NK-92 treated with Interleukin-12 subunit alpha and Interleukin-12 subunit beta, amount 100 ng/mL, for 24 hours (cell line): ENCODE measurements at places on chromosomes 12 and 14.

DNA sequence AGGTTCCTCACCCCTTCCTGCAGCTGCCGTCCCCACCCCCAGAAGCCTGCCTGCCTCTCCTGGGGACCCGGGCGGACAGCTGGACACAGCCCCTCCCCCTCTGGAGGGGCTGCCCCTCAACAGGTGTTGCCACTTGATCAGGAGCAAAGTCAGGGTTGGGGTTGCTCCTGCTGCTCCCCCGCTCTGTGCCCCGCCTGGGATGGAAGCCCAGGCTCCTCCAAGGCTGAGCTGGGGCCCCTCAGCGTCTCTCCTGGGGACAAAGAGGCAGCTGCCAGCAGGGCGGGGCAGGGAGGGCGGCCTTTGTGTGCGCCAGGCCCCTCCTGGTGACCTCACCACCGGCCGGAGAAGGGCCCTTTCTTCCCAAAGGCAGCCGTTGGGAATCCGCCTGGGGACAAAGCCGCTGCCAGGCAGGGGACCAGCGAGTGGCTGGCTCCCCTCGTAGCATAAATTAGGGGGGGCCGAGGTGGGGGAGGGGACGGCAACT is 13.7 kb downstream of the TRMT61A start:
- no peak for DNase-seq

- no peak for DNase-seq
Measured at GRCh38 chr12:130860311-130860710, 11.6 kb upstream of the RAN start.

GRCh38 chr12:110199339-110200123 is 75.4 kb downstream of the IFT81 start:
- DNase-seq: peak; percentile 3

GRCh38 chr12:63941166-63941800 is 96.8 kb downstream of the SRGAP1 start:
- DNase-seq: no peak

DNA sequence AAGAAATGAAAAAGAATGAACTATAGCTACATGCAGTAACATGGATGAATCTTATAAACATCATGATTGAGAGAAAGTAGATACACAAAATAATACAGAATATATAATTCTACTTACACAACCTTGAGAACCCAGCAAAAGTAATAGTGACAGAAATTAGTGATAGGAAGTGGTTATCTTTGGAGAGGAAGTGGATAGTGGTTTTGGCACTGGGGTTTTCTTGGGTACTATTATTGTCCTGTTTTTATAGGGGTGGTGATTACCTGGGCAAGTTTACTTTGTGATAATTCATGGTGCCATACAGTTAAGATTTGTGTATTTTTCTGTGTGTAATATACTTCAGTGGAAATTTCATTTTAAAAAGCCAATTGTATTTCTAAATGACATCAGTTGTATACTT is 352.7 kb downstream of the AEBP2 start:
- no peak for DNase-seq

- DNase-seq: no peak
Measured at GRCh38 chr14:59454139-59454538, 11.0 kb downstream of the GPR135 start.

- no peak for DNase-seq
Measured at GRCh38 chr12:95177201-95177768, 40.0 kb downstream of the FGD6 start.

GRCh38 chr12:54975875-54976274 is 8.7 kb downstream of the TESPA1 start:
- no peak for DNase-seq

- DNase-seq: peak; percentile 69
Measured at GRCh38 chr14:103334644-103335622, 896 bp downstream of the EIF5 start.

DNA sequence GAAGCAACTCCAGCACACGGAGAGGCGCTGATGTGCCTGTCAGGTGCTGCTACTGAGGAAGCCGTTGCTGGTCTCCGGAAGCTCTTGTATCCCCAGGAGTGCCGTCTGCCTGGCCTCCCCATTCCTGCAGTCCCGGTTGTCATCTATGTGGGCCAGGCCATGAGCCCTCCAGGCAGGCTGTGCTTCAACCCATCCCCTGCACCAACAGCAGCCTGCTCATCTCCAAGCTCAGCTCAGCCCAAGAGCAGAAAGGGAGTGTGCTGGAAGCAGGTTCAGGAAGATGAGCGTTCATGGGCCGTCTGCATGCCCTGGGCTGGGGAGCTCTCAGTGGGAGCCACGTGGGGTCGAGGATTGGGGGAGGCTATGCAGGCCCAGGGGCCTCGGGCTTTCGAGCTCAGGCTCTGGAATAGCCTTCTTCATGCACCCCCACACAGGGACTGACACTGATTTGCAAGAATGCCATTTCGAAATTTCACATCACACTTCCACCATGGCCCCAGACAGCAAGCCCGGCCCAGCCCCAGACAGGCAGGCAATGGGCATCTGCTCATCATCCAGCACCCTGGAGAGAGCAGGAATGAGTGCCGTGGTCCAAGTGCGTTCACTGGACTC is 164.5 kb downstream of the KIF26A start:
- no peak for DNase-seq

- peak; percentile 14 for DNase-seq
Measured at GRCh38 chr12:103947871-103948555, 17.7 kb upstream of the TDG start.
